ENCODE measurements at places on chromosomes 11 and 22.

GRCh38 chr11:75400146-75400865 is 988 bp downstream of the RPS3 start:
- peak; percentile 24 for DNase-seq

DNA sequence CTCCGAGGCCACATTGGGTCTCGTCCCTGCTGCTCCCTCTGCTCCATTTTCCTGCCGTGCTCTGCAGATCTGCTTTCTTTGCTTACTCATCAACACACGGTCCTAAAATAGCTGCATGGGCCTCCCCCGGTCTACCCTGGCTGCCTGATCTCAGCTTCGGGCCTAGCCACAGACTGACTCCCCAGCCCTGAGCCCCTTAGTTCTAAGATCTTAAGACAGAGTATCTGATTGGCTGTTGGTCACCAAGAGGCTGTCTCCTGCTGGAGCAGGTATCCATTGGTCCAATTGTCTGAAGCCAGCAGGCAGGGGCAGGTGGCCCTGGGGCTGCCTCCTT is 53.7 kb upstream of the NECTIN1 start:
- DNase-seq = no peak

GRCh38 chr11:72583177-72583553 is 91.1 kb downstream of the PDE2A start:
- no peak for DNase-seq

- no peak for DNase-seq
These were observed 111.7 kb downstream of the BUD13 start for GRCh38 chr11:116661056-116661455.

DNA sequence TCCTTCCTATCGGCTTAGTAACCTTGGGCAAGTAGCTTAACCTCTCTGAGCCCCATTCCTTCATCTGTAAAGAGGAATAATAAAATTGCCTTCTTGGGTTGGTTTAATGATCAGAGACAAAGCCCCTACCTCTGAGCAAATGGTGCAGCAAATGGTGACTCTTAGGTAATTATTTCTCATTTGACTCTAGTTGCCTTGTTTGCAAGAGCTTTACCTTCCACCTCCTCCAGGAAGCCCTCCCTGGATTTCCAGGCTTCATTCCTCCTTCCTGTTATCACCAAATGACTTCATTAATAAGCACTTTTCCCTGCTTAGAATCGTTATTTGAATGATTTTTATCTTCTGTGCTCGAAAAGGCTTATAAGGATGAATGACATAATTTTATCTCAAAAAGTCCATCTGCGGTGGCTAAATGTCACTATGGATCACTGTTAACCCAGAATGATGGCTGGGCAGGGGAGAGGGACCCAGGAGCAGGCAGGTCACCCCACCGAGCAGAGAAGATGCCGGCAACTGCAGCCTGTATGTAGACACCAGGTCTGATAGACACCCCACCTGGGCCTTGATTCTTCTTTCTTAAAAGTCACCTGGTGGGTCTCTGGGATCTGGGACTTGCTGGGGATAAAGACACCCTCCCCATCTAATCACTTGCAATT is 106.6 kb downstream of the TSPAN18 start:
- no peak for DNase-seq

GRCh38 chr11:113260541-113260940 is 53.8 kb upstream of the TTC12 start:
- no peak for DNase-seq

DNA sequence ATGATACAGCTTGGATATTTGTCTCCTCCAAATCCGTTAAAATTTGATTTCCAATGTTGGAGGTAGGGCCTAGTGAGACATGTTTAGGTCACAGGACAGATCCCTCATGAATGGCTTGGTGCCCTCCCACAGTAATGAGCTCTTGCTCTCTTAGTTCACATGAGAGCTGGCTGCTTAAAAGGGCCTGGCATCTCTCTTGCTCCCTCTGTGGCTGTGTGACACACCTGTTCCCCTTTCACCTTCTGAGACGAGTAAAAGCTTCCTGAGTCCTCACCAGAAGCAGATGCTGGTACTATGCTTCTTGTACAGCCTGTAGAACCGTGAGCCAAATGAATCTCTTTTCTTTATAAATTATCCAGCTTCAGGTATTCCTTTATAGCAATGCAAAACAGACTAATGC is 3.5 kb downstream of the VPS37C start:
- no peak for DNase-seq
